ELF-1 (cell line): ENCODE measurements at places on chromosomes 6 and 20.

GRCh38 chr20:20827992-20828597 is 115.7 kb upstream of the RALGAPA2 start:
- DNase-seq: no peak

DNA sequence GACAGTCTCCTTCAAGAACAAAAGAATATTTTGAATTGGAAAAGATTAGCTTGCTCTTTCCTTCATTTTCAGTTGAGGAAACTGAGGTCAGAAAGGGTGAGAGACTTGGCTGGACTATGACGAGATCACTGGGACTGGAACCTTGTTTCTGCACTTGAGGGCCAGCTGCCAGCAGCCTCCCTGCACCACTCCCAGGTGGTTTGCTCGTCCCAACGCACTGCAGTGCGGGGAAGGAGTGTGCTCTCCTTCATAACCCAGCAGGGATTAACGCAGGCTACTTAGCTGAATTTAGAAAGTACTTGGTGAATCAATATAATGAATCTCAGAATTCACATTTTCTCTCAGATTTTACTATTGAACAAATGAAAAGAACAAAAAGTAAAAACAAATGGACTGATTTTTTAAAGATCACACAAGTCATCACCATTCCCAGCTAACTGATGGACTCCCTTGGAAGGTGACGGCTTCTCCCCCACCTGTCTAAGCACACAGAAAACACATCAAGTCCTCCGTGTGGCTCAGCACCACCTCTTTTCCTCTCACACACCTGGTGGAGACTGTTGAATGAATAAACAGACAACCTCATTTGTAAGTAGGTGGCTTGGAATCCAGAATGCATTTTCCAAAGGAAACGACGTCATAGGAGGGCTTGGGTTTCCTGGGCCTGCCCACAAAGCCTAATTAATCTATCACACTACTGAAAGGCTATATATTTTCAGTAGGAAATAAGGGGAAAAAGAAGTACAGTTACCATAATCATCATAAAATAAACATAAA is 121.0 kb downstream of the QRSL1 start:
- no peak for DNase-seq

- peak; percentile 3 for DNase-seq
These were observed 102.6 kb upstream of the RSPO3 start for GRCh38 chr6:127015858-127016257.

GRCh38 chr6:108795122-108795521 is 53.1 kb upstream of the ARMC2 start:
- no peak for DNase-seq

- no peak for DNase-seq
These were observed 61.3 kb upstream of the EPB41L1 start for GRCh38 chr20:36093025-36093803.

DNA sequence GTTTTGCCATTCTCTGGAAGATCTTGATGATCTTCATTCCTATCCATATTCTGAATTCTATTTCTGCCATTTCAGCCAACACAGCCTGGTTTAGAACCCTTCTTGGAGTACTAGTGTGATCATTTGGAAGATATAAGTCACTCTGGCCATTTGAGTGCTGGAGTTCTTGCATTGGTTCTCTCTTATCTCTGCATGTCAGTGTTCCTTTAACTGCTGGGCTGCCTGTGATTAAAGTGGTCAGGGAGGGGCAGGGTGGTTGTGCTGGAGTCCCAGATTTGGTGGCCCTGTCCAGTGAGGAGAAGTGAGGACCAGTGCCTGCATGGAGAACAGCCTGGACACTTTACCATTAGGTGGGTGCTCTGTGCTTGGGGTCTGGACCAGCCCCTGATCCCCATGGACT is 173.0 kb downstream of the SOD2 start:
- DNase-seq: no peak

DNA sequence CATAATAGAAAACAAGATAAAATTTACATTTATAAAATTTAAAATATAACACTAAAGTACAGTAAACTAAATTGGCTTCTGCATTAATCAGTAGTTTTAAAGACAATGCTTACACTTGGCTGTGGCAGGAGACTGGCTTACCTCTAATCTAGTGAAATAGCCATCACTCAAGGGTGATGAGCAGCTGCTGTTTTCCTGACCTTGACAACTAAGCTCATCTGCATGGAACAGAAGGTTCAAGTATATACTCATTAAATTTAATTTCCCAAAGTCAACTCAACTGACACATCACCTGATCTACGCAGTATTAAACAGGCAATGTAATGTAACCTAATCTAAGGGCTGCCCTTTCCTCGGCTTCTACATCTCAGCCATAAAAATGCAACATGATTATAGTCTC is 14.5 kb downstream of the TMX4 start:
- no peak for DNase-seq

GRCh38 chr20:48295445-48295903 is 510.2 kb upstream of the SULF2 start:
- DNase-seq: peak; percentile 98

DNA sequence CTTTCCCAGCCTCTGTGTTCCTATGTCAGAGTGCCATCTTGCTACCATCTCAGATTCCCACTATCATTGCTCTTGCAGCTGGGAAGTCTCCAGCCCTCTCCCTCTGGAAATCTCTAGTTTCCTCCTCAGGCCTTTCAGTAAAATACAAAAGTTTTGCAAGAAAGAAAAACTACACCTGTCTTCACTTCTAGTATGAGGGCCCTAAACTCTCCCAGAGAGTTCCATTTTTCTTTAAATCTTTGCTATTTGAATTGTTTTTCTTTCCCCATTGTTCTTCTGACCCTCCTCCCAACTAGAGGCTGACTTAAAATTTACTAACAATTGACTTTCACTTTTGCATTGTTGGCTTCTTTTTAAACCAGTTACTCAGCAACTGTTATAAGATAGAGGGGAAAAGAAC is 62.8 kb downstream of the LY86 start:
- no peak for DNase-seq
